ENCODE measurements at places on chromosomes 7 and 10.

DNA sequence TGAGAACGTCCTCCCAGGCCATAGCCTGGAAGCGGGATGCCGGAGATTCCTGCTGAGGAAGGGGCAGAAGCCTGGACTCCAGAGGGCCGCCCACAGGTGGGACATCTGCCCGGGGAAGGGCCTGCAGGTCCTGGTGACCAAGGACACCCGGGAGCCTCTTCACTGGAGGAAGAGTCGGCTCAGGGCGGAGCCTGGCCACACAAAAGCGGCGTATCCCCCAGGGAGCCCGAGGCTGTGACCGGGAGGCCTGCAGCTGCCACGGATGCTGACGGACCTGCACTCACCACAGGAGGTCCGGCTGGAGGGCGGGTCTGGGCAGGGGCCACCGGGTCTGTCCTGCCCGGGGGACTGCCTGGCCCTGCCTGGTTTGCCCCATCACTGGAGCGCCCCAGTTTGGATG, 15.5 kb upstream of the ADGRA1 start:
- DNase-seq: no peak

- no peak for DNase-seq
Observed at GRCh38 chr7:94028768-94029167, 24.6 kb upstream of the BET1 start.

DNA sequence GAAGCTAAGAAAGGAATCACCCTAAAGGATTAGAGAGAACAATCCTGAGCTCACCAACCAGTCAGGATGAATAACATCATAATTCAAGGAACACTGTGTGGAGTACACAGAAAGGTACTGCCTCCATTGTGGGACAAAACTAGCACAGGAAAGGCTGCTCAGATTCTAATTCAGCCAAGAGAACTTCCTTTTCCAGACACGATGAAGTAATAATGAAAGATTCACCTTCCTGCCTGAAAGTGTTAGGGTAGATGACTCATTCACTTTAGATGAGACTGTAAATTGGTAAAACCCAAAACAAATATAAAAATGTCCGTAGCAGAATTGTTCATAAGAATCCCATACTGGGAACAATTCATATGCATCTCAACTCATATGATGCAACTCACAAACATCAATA, 167.2 kb downstream of the CDC14C start:
- DNase-seq: no peak

DNA sequence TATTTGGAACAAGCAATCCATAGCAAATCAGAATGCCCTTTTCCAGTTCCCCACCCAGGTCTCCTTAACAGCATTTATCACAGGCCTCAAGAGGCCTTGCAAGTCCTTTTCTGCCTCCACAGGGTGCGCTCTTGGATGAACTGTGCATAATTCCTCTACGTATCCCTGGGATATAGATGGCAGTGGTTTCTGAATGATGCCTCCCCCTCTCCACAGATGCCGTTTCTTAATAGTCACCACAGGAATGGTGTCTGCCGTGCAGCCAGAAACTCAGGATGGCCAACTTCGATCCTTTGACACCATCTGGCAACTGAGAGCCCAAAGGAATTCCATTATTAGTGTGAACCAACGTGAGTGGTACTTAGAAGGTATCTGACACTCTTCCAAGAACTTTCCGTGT, 43.1 kb downstream of the JAZF1 start:
- DNase-seq: no peak

GRCh38 chr7:106895246-106895864, 30.3 kb downstream of the PIK3CG start:
- no peak for DNase-seq

GRCh38 chr10:35409094-35409582, 72.8 kb downstream of the CCNY start:
- peak; percentile 88 for DNase-seq

DNA sequence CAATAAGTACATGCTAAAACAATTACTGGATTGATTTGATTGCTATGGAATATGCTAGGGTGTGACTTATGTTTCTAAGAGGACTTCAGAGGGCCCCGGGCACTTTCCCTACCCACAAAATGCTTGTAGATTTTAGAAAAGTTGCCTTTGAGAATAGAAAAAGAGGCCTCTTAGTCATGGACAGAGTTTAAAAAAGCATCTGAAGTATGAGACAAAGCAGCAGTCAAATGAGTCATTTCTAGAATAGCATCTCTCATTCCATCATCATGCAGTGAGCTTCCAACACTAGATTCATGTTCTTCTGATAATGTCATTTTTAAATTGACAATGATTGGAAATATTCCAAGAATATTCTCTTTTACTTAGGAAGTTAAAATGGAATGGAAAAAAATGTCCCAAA, 675.1 kb upstream of the PCDH15 start:
- no peak for DNase-seq

GRCh38 chr10:35339942-35340341, 3.6 kb downstream of the CCNY start:
- DNase-seq: no peak

DNA sequence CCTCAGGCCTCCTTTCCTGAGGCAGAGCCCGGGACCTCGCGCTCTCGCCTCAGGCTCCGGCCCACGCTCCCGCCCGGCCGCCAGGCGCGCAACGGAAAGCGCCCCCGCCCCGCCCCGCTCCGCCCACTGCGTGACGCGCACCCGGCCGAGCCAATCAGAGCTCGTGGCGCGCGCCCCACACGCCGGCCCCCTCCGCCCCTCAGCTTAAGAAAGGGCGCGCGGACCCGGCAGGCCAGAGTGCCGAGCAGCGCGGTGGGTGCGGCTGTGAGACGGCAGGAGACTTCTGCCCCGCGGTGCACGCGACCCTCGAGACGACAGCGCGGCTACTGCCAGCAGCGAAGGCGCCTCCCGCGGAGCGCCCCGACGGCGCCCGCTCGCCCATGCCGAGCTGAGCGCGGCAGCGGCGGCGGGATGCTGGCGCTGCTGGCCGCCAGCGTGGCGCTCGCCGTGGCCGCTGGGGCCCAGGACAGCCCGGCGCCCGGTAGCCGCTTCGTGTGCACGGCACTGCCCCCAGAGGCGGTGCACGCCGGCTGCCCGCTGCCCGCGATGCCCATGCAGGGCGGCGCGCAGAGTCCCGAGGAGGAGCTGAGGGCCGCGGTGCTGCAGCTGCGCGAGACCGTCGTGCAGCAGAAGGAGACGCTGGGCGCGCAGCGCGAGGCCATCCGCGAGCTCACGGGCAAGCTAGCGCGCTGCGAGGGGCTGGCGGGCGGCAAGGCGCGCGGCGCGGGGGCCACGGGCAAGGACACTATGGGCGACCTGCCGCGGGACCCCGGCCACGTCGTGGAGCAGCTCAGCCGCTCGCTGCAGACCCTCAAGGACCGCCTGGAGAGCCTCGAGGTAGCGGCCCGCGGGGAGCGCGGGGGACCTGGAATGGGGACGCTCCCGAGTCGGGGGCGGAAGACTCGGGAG, at the start of gene NPTX2:
Gene NPTX2 (plus strand): TSS at position 235 of the 909 bp plus-strand sequence. CDS start 177 bp downstream, at position 412.
- no peak for DNase-seq

GRCh38 chr10:88389456-88389855, 193.7 kb downstream of the RNLS start:
- no peak for DNase-seq

All from SHP77 (cell line).